ENCODE measurements at places on chromosomes 6 and 20.
A peak's percentile ranks its signal among the peaks of the same experiment; 100 is the strongest.

- H3K4me1 ChIP-seq = no peaks in the 10 kb centered on the region
- H3K27me3 ChIP-seq = no peaks in the 10 kb centered on the region
- DNase-seq = no peak
- no peak overlapping the region for H3K4me3 ChIP-seq
These were observed 20.7 kb upstream of the ADGB start for GRCh38 chr6:146578054-146578453.

GRCh38 chr6:29925321-29925720 is 17.0 kb upstream of the HLA-A start:
- H3K4me1 ChIP-seq = peaks cover 21% of the 10 kb centered on the region
- H3K4me3 ChIP-seq = no peak overlapping the region
- H3K36me3 ChIP-seq = no peaks in the 10 kb centered on the region

GRCh38 chr6:136517002-136517401 is 33.2 kb downstream of the MAP7 start:
- H3K4me1 ChIP-seq = peaks cover 19% of the 10 kb centered on the region
- H3K27me3 ChIP-seq = no peaks in the 10 kb centered on the region
- no peak overlapping the region for H3K4me3 ChIP-seq
- H3K36me3 ChIP-seq = no peaks in the 10 kb centered on the region

DNA sequence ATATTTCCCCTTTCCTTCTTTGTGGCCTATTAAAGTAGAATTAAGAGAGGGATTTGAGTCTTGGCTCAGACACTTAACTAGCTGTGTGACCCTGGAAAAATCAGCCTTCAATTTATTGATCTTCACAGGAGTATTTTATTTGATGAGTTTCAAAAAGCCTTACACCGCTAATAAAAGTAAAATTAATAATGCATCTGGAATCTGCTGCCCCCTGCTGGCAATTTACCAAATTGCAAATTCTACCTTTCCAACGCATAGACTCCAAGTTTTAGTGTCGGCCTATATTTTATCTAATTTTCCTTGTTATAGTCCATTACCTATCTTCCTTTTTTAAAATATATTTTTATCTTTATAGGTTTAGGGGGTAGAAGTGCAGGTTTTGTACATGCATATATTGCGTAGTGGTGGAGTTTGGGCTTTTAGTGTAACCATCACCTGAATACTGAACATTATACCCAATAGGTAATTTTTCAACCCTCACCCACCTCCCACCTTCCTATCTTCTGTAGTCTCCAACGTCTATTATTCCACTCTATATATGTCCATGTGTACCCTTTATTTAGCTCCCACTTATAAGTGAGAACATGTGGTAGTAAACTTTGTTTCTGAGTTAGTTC is 46.3 kb downstream of the GOPC start:
- no peak overlapping the region for H3K4me3 ChIP-seq
- peak; percentile 50 for DNase-seq
- no peak overlapping the region for H3K27ac ChIP-seq
- no peaks in the 10 kb centered on the region for H3K27me3 ChIP-seq
- H3K4me1 ChIP-seq = peaks cover 8% of the 10 kb centered on the region

DNA sequence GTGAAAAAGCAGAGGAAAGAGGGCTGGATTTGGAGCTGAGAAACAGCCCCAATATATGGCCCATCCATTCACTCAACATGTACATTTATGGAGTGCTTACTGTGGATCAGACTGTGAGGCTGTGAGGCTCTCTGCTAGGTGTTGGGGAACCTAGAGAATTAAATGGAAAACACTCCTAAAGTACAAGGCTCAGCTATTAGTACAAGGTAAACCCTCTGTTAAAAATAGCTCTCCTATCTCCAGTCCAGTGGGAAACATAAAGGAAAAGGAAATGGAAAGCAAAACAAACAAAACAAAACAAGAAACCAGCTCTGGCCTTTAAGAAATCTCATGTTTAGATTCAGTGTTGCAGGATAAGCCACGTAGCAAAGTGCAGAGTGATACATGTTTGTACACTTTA is 35.0 kb downstream of the LY86 start:
- peaks cover 5% of the 10 kb centered on the region for H3K4me1 ChIP-seq
- DNase-seq = no peak
- no peaks in the 10 kb centered on the region for H3K27me3 ChIP-seq
- no peak overlapping the region for H3K4me3 ChIP-seq

DNA sequence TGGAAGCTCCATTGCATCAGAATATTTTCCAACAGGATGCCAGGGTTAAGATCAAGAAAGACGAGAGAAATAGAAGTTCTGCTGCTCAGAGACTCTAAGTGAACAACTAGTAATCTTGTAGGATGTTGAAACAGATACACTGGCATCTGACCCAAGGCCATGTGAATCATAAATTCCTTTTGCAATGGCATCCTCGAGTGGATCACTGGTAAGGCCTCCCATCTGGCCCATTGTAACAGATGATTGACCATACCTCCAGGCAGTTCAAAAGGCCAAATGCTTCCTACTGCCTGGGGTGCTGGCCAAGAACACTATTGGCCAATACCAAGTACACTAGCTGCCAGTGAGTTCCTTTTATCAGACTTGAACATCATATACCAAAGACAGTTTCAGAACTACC is 9.9 kb upstream of the SLC17A3 start:
- H3K27ac ChIP-seq = no peak overlapping the region
- H3K36me3 ChIP-seq = no peaks in the 10 kb centered on the region
- H3K27me3 ChIP-seq = no peaks in the 10 kb centered on the region
- H3K4me3 ChIP-seq = no peak overlapping the region

DNA sequence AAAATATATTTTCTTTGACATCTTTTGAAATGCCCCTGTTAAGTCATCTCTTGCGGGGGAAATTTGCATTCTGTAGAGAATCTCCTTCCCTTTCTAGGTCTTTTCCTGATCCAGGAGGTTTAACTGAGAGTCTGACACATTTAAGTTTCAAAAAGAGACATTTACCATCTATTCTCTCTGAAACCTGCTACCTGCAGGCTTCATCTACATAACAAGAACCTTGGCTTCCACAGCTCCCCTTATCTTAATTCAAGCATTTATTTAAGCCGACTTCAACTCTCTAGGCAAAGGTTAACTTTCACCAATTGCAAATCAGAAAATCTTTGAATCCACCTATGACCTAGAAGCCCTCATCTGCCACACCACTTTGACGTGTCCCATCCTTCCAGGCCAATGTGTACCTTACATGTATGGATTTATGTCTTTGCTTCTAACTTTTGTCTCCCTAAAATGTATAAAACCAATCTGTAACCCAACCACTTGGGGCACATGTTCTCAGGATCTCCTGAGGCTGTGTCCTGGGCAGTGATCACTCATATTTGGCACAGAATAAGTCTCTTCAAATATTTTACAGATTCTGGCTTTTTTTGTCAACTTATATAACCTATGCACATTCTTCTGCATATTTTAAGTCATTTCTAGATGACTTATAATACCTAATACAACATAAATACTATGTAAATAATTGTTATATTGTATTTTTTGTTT is 666.7 kb downstream of the UTRN start:
- no peaks in the 10 kb centered on the region for H3K36me3 ChIP-seq
- no peaks in the 10 kb centered on the region for H3K27me3 ChIP-seq
- no peak for DNase-seq
- H3K27ac ChIP-seq = no peak overlapping the region
- H3K4me1 ChIP-seq = no peaks in the 10 kb centered on the region
- no peak overlapping the region for H3K4me3 ChIP-seq

GRCh38 chr6:149169761-149170511 is 147.6 kb upstream of the TAB2 start:
- no peaks in the 10 kb centered on the region for H3K36me3 ChIP-seq
- H3K4me3 ChIP-seq = no peak overlapping the region
- DNase-seq = no peak
- no peak overlapping the region for H3K27ac ChIP-seq
- no peaks in the 10 kb centered on the region for H3K27me3 ChIP-seq

GRCh38 chr6:147906361-147906760 is 397.9 kb downstream of the SAMD5 start:
- H3K36me3 ChIP-seq = no peaks in the 10 kb centered on the region
- DNase-seq = no peak
- H3K4me1 ChIP-seq = no peaks in the 10 kb centered on the region
- no peak overlapping the region for H3K4me3 ChIP-seq
- no peaks in the 10 kb centered on the region for H3K27me3 ChIP-seq

- H3K36me3 ChIP-seq = no peaks in the 10 kb centered on the region
- H3K4me3 ChIP-seq = no peak overlapping the region
- H3K27ac ChIP-seq = no peak overlapping the region
- DNase-seq = no peak
These were observed 436.1 kb upstream of the FLRT3 start for GRCh38 chr20:14773486-14773885.

DNA sequence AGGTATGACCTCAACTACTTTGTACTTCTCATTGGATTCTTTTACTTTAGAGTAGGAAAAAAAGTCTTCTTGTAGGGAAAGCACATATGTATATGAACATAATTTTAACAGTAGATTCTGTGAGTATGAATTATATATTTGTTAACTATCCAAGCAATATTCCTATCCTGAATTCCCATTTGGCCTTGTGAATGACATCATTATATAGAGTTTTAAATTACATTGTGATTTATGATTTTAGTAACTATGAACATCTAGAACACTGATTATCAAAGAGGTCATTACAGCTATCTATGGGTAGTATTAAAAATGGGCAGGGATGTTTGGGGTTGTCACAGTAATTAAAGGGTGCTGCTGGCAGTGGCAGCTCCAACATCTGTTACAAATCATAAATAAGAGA is 163.9 kb upstream of the TFAP2D start:
- no peak overlapping the region for H3K4me3 ChIP-seq
- no peak for DNase-seq
- H3K4me1 ChIP-seq = no peaks in the 10 kb centered on the region
- no peaks in the 10 kb centered on the region for H3K27me3 ChIP-seq
- no peak overlapping the region for H3K27ac ChIP-seq
- no peaks in the 10 kb centered on the region for H3K36me3 ChIP-seq

DNA sequence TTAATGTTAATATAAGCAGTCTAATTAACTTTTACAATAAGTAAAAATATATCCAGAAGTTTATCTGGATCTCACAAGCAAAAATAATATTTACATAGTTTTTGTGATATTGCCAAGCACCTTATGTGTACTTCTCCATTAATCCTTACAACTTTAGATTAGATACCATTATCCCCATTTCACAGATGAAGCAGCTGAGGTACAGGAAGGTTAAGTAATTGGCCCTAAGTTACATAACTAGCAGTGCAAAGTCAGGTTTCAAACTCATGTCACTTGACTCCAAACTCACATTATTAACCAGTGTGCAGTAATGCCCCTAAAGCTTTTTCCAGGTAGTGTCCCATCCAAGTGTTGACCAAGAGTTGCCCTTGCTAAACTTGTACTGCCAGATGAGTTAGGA is 248.6 kb upstream of the STXBP5 start:
- no peak overlapping the region for H3K27ac ChIP-seq
- no peaks in the 10 kb centered on the region for H3K36me3 ChIP-seq
- H3K27me3 ChIP-seq = no peaks in the 10 kb centered on the region
- DNase-seq = no peak
- peaks cover 10% of the 10 kb centered on the region for H3K4me1 ChIP-seq

GRCh38 chr6:155262655-155263054 is 1.2 kb upstream of the CLDN20 start:
- no peak overlapping the region for H3K4me3 ChIP-seq
- H3K27me3 ChIP-seq = no peaks in the 10 kb centered on the region
- no peaks in the 10 kb centered on the region for H3K4me1 ChIP-seq
- H3K36me3 ChIP-seq = peaks cover 56% of the 10 kb centered on the region

GRCh38 chr6:111589366-111589765 is 16.3 kb downstream of the TRAF3IP2 start:
- H3K4me3 ChIP-seq = no peak overlapping the region
- no peaks in the 10 kb centered on the region for H3K4me1 ChIP-seq
- H3K27me3 ChIP-seq = no peaks in the 10 kb centered on the region

DNA sequence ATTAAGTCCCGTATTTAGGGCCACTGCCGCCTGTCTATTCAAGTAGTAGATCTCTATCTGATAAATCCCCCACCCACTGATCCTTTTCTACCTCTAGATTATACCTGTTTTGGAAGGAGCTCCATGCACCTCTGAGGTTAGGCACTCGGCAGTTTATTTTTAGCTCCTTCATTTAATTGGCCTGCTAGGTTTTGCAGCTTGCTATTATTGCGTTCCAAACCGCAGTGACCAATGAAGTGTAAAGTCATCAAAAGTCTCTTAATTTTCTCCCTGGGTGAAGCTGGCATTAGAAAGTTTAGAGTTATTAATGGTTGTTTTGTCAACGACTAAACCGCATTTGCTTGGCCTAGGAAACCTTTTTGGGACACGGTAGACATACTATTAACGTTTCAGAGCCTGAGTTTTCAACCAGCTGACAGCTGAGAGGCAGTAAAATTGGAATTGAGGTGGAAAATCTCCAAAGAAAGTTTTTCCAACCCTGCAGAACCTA is 60.0 kb downstream of the RFPL4B start:
- no peak for DNase-seq
- H3K27ac ChIP-seq = no peak overlapping the region
- no peaks in the 10 kb centered on the region for H3K36me3 ChIP-seq
- no peaks in the 10 kb centered on the region for H3K27me3 ChIP-seq
- H3K4me1 ChIP-seq = no peaks in the 10 kb centered on the region

- no peak for DNase-seq
- no peaks in the 10 kb centered on the region for H3K27me3 ChIP-seq
- H3K36me3 ChIP-seq = no peaks in the 10 kb centered on the region
- H3K27ac ChIP-seq = no peak overlapping the region
These were observed 8.1 kb upstream of the OCSTAMP start for GRCh38 chr20:46558511-46558959.

- H3K27ac ChIP-seq = no peak overlapping the region
- no peaks in the 10 kb centered on the region for H3K4me1 ChIP-seq
- no peaks in the 10 kb centered on the region for H3K36me3 ChIP-seq
- no peak overlapping the region for H3K4me3 ChIP-seq
These were observed 308.9 kb downstream of the ZNF217 start for GRCh38 chr20:53284696-53285095.

- no peak overlapping the region for H3K4me3 ChIP-seq
- DNase-seq = peak; percentile 46
- H3K4me1 ChIP-seq = no peaks in the 10 kb centered on the region
- H3K27ac ChIP-seq = no peak overlapping the region
These were observed 105.1 kb upstream of the HCRTR2 start for GRCh38 chr6:55069132-55069781.

GRCh38 chr6:148441454-148441911 is 98.8 kb downstream of the SASH1 start:
- no peaks in the 10 kb centered on the region for H3K36me3 ChIP-seq
- no peaks in the 10 kb centered on the region for H3K27me3 ChIP-seq
- no peak overlapping the region for H3K27ac ChIP-seq
- no peaks in the 10 kb centered on the region for H3K4me1 ChIP-seq

DNA sequence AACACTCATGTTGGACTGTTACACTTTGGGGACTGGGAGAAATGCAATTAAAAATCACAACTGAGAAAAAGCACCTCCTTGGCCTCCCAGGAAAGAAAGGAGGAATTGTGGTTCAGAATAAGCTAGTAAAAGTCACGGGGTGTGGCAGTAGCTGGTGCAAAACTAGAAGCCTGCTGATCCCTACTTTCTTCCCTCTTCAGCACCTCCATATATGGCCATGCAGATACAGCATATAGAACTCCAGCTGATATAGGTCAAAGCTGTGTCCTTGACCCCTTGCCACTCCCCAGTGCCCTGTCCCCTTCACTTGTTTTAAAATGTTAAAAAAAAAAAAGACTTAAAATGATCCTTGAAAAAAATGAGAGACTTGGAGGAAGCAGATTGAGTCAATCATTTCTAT is 5.5 kb upstream of the FLRT3 start:
- no peak for DNase-seq
- no peaks in the 10 kb centered on the region for H3K36me3 ChIP-seq
- no peak overlapping the region for H3K27ac ChIP-seq
- H3K4me3 ChIP-seq = no peak overlapping the region

- no peak for DNase-seq
- no peak overlapping the region for H3K4me3 ChIP-seq
- no peaks in the 10 kb centered on the region for H3K4me1 ChIP-seq
- H3K27me3 ChIP-seq = no peaks in the 10 kb centered on the region
These were observed 178.2 kb downstream of the HDGFL1 start for GRCh38 chr6:22747571-22747970.

- peaks cover 36% of the 10 kb centered on the region for H3K27me3 ChIP-seq
- H3K4me3 ChIP-seq = no peak overlapping the region
- no peaks in the 10 kb centered on the region for H3K4me1 ChIP-seq
These were observed 24.9 kb upstream of the SASH1 start for GRCh38 chr6:148317739-148318138.

Data from common myeloid progenitor, CD34-positive (primary cell).